ENCODE measurements at places on chromosomes 11 and 22. TPM values are rescaled to one million over a fixed set of nuclear protein-coding genes. Genes with fewer than 3 reads are reported as not detected.

GRCh38 chr11:34075178-34075820, 23.8 kb downstream of the CAPRIN1 start:
- no peak for DNase-seq

DNA sequence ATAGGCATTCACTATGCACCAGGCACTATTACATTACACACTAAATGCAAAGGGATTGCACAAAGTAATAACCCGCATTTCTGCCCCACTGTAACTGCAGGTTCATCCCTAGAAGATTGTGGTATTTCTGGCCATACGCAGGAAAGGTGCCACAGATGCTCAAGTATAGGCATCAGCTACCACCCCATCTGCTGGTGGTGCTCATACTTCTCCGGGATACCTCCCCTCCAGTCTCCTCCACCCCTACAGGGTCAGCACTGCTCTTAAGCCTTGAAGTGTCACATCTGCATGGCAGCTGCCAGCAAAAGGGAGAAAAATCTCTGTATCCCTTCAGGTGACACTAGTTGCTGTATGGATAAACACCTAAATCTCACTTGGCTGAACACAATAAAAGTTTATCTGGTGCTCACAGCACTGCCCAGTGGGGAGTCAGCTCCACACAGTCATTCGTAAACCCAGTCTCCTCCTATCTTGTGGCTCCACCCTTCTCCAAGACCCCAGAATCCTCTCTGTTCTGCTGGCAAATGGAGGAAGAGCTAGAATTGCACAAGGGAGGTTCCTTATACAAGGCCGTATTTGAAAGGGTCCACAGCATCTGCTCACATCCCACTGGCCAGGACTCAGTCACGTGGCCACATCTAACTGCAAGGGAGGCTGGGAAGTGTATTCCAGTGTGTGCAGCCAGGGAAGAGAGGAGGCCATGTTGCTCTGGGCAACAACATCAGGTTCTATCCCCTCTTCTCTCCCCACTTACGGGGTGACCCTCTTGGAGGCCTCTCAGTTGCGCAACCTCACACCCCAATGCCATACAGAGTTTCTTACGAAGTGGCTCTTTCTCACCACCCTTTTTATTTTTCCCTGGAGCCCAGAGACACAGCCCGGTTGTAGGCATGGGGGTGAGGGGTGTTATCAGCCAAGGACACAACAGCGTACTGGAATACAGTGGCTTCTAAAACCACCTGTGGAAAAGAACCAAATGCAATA, 114.7 kb downstream of the BUD13 start:
- no peak for DNase-seq

DNA sequence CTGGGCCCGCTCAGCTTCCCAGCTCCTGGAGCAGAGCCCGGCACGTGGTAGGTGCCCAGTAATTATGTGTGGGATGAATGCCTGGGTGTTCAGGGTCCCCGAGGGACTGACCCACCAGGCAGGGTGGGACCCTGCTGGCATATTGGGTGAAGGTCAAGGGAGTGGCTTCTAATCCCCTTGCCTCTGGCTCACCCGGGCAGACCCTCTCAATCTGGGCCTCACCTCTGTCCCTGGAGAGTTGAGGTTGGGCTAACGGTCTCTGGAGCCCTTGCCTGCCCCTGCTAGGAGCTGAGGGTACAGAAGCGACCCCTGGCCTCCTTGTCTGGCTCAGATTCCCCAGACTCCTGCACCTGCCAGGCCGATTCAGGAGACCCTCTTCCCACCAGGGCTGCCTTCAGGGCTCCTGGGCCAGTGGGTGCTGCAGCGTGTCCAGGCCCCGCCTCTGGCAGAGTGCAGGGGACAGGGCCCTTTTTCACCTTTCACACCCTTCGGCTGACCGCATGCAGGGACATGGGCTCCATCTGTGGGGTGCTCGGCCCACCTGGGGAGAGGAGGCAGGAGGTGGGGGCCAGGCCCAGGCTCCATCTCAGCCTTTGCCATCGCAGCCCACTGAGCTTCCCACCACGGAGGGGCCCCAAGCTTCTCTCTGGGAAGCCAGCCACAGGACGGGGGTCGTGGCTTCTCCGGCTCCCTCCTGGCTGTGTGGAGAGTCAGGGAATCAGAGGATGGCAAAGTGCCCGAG, 3.8 kb upstream of the CTSD start:
- no peak for DNase-seq

GRCh38 chr11:79925570-79925969, 484.7 kb upstream of the TENM4 start:
- DNase-seq, result peak; percentile 19

DNA sequence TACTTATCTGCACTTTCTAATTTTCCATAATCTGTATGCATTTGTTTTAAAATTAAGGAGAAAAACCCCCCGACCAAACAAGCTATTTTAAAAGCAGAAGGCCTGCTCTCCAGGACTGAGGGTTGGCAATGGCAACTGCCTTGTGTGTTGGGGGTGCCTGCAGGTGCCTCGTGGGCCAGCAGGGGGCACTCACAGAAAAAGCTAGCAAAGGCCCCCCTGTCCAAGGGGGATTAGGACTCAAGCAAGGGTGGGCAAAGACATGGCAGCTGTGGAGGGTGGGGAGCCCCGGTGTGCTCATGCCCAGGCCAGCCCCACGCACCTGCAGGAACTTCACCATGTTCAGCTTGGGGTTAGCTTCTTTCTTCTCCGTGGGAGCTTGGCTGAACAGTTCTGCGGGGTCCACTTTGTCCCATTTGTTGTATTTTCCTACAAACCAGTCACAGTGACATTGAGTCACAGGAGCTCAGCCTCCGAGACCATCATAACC, 10.3 kb downstream of the TOP3B start:
- DNase-seq, result no peak

- no peak for DNase-seq
Measured at GRCh38 chr11:23138761-23139160, 278.5 kb upstream of the CCDC179 start.

DNA sequence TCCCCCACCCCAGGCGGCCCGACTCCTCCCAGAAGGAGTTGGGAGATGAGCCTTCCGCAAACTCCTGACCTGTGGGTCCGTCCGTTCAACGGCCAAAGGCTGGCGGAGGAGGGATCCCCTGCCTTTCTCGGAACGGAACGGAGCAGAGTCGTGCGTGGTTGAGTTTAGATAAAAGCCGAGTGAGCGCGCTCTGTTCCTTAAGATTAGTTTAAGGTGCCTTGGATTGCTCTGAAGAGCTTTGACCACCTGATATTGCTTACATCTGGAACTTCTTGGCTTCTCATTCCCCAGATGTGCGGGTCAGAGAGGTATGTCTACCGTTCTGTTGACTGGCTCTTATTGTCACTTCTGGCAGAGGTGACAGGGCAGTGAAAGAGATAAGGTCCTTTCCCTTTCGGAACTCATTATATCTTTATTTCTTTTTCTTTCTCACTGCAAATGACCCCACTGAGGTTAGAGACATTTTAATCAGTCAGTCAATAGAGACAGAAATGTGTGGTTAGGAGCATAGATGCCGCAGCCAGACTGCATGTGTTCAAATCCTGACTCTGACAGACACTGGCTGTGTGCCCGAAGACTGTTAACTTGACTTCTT, at the start of gene TRIM6:
Gene TRIM6, plus strand, starts transcription at position 31 of the 595 bp plus-strand sequence. Its CDS starts 261 bp downstream, at position 292.
- no peak for DNase-seq

GRCh38 chr22:37930270-37930951, 23.0 kb downstream of the C22orf23 start:
- DNase-seq, result no peak

DNA sequence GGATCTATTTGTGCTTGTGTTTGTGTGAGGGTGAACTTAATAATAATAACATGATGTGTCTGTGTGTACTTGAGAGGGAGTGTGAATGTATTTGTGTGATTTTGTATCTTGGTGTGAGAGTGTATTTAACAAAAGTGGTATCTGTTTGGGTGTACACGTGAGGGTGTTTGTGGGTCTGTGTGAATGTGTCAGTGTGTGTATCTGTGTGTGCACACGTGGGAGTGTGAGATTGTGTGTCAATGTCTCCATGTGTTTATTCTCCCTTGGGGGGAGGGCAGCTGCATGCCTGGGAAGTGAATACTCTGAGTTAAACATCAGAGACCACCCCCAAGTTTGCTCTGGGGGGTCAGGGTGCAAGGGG, 15.0 kb upstream of the RPS19BP1 start:
- DNase-seq, result no peak

- DNase-seq, result no peak
Measured at GRCh38 chr11:75400146-75400865, 988 bp downstream of the RPS3 start.

GRCh38 chr22:37675930-37676735, 697 bp downstream of the LGALS1 start:
- DNase-seq, result no peak

- DNase-seq, result no peak
Measured at GRCh38 chr22:20432244-20432686, 5.4 kb downstream of the SCARF2 start.

DNA sequence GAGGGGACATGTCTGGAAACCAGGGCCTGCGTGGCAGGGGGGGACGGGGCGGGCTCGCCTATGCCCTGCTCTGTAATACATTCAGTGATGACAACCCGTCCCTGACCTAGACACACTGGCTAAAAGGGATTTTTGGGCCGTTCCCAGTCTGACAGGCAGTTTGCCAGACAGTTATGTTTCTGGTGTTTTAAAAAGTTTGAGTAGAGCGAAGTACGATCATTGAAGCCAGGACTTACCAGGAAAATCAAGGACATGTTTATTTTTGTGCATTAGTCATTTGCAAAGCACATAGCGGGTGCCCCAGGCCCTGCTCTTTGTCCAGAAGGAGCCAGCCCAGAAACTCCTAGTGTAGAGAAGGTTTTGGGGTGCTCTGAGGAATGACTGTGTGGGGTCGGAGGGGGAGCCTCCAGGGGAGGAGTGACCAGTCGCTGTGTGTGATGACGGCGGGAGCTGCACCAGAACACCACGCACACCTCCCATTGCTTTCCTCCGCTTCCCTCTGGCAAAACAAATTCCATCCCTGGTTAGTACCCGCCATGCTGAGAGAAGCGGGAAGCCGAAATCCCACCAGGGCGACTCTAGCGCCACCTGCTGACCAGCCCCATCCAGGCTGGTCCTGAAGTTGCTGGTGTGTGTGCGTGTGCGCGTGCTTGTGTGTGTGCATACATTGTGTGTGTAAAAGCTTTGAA, 50.8 kb downstream of the FBLN1 start:
- peak; percentile 97 for DNase-seq

TRIM6 gene
- total RNA-seq, result 2.5 TPM

All from esophagus muscularis mucosa (tissue), 4 donors.